Activated CD8-positive, alpha-beta memory T cell treated with anti-CD3 and anti-CD28 coated beads for 4 hours (primary cell): ENCODE measurements at places on chromosomes 7 and 10.

DNA sequence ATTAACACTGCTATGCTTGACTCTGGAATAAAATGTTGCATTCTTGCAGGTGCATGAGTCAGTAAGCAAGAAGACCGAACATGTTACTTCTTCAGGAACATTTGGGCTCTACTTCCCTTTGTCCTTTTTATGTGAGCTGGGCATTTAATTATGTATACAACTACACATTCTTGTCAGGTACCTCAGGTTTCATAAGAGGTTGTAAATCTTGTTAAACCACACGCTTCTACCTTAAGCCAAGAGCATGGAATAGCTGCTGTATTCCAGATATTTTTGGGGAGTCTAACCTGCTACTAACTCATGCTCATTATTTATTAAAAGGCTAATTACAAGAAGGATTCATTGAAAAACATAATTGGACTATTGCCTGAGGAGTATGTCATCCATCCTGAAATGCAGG, 414.2 kb upstream of the KLF6 start:
- no peak for DNase-seq

GRCh38 chr7:28065721-28066285, 114.8 kb downstream of the JAZF1 start:
- no peak for DNase-seq

- no peak for DNase-seq
These were observed at the start of gene OGDHL for GRCh38 chr10:49761789-49762565. Gene OGDHL, minus strand, starts transcription at chr10:49762323. Its CDS starts 3,731 bp downstream, at chr10:49758592.

GRCh38 chr7:83532219-83532618, 116.7 kb downstream of the SEMA3E start:
- no peak for DNase-seq

- DNase-seq = no peak
These were observed 9.6 kb downstream of the CRTAC1 start for GRCh38 chr10:98020784-98021183.
